ENCODE measurements at places on chromosomes 11 and 22. TPM values are rescaled to one million over a fixed set of nuclear protein-coding genes. Genes with fewer than 3 reads are reported as not detected.
A peak's percentile ranks its signal among the peaks of the same experiment; 100 is the strongest.

The NCAM1 gene
- not detected for total RNA-seq

The MRGPRX4 gene
- total RNA-seq: not detected

The CATSPERZ gene
- not detected for total RNA-seq

The VSIG10L2 gene
- total RNA-seq: not detected

The C1QTNF4 gene
- 0.10 TPM for total RNA-seq

The MMP27 gene
- not detected for total RNA-seq

The C22orf31 gene
- not detected for total RNA-seq

The NNMT gene
- total RNA-seq: 76.6 TPM

DNA sequence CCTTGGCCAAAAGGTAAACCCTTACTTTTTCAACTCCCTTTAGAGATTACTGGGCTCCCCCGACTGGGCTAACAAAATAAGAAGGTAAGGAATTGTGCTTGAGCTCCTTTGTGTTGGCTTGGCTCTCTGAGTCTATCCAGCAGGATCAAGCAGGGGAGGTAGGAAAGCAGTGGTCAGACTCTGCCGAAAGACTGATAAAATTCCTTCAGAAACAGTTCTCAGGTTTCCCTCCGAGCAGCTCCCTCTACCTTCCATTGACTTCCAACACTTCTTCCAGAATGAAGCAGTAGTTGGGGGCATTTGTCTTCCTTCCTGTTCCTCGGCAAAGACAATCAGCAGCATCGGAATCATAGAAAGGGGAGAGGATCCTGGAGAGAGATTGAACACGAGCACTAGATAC is 16.1 kb upstream of the CARD18 start:
- DNase-seq: no peak

The CNGA4 gene
- not detected for total RNA-seq

- DNase-seq: no peak
Observed at GRCh38 chr11:78429660-78430059, 12.0 kb upstream of the GAB2 start.

- DNase-seq: no peak
Observed at GRCh38 chr11:109731451-109731850, 309.5 kb downstream of the C11orf87 start.

- no peak for DNase-seq
Observed at GRCh38 chr22:22941831-22942510, 54.4 kb downstream of the IGLL5 start.

The TRPM5 gene
- not detected for total RNA-seq

- no peak for DNase-seq
Observed at GRCh38 chr11:6321356-6321755, 1.1 kb upstream of the CAVIN3 start.

DNA sequence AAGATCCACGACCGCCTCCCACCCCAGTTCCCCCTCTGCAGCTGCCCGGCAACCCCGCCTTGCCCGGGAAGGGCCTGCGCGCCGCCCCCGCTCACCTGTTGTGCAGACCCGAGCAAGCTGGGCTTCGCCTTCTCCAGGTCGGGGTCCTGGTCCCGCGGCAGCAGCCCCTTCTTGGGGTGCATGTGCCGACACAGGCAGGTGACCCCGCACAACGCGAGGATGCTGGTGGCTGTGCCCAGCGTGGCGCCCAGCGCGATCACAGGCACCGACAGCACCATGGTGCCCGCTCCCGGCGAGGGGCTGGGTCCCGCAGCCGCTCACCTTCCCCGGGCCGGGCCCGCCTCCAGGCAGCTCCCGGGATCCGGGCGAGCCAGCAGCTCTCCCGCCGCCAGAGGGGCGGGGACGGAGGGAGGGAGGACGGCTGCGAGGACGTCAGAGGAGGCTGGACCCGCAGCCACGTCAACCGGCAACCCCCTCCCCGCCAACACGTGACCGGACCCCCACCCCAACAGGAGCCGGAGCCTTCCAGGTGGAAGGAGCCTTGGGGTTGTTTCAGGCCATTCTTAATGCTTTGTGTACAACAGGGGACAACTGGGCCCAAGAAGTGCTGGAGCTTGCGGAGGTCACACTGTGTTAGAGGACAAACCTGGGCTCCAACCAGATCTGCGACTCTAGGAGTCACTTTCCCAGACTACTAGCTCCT is at the start of gene SYT13:
TSS of gene SYT13 (minus strand) at position 412 of the 703 bp plus-strand sequence. CDS start at position 278, 134 bp downstream.
- peak; percentile 45 for DNase-seq

The NXPE1 gene
- total RNA-seq: not detected

The POU2AF2 gene
- total RNA-seq: not detected

The PLEKHB1 gene
- not detected for total RNA-seq

DNA sequence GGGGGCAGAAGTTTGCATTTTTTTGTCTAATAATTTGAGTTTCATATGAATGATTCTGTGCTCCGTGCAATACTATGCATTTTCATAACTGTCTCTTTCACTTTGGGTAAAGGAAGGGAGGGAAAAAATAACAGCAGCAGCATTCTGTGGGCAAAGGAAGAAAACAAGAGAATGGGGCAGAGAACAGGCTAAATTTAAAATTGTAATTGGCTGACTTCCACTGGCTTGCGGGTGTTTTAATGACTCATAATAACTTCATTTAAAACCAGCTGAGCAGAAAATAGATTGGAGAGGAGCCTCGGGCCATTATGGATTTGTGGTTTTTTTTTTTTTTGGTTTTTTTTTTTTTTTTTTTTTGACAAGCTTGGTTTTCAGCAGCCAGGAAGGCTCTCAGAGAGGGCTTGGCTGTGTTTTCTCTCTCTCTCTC is 107.4 kb downstream of the ZBTB16 start:
- peak; percentile 87 for DNase-seq

The ELFN2 gene
- 0.76 TPM for total RNA-seq

GRCh38 chr22:33515795-33516194 is 404.5 kb downstream of the LARGE1 start:
- no peak for DNase-seq

The TTLL1 gene
- 6.2 TPM for total RNA-seq

GRCh38 chr22:38699784-38700183 is 959 bp downstream of the JOSD1 start:
- DNase-seq: peak; percentile 65

GRCh38 chr11:118313242-118313641 is 8.7 kb downstream of the CD3E start:
- DNase-seq: no peak

The SLC5A12 gene
- total RNA-seq: not detected

DNA sequence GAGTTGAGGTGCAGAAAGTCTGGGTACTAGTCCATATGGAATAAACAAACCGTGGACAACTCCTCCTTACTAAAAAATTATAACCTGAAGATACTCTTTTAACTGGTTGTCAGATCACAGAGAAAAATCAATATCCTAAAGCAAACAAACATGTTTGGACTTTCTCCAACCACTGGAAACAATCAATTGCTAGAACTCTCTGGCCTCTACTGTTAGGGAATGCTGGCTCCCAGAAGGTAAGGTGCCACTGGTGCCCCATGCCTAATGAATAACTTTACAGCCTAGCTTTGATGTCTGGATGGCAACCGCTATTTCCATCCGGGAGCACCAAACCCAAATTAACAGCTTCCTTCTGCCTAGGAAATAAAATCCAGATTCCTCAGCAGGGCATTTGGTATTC is 74.5 kb downstream of the AMBRA1 start:
- no peak for DNase-seq

- DNase-seq: no peak
Observed at GRCh38 chr22:19849835-19850762, 4.6 kb downstream of the GNB1L start.

The KRTAP5-1 gene
- not detected for total RNA-seq

DNA sequence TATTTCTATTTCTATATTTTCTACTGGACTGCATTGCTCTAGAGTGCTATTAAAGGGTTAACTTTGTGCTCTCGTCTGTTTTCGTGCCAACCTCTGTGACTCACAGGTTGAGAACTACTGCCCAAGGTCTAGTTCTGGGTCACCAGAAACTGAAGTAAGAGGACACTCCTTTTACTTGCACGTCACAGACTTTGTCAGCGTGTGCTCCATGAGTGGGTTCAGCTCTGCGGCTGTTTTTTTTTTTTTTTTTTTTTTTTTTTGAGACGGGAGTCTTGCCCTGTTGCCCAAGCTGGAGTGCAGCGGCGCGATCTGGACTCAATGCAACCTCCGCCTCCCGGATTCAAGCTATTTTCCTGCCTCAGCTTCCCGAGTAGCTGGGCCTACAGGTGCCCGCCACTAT is 49.8 kb downstream of the CLMP start:
- DNase-seq: peak; percentile 97

- DNase-seq: no peak
Observed at GRCh38 chr22:50443197-50443596, 31.6 kb downstream of the SBF1 start.

- no peak for DNase-seq
Observed at GRCh38 chr11:61747967-61748285, 4.5 kb upstream of the MYRF start.

The CHEK1 gene
- total RNA-seq: 42.9 TPM

- DNase-seq: no peak
Observed at GRCh38 chr22:49961005-49961600, 531 bp downstream of the PIM3 start.

DNA sequence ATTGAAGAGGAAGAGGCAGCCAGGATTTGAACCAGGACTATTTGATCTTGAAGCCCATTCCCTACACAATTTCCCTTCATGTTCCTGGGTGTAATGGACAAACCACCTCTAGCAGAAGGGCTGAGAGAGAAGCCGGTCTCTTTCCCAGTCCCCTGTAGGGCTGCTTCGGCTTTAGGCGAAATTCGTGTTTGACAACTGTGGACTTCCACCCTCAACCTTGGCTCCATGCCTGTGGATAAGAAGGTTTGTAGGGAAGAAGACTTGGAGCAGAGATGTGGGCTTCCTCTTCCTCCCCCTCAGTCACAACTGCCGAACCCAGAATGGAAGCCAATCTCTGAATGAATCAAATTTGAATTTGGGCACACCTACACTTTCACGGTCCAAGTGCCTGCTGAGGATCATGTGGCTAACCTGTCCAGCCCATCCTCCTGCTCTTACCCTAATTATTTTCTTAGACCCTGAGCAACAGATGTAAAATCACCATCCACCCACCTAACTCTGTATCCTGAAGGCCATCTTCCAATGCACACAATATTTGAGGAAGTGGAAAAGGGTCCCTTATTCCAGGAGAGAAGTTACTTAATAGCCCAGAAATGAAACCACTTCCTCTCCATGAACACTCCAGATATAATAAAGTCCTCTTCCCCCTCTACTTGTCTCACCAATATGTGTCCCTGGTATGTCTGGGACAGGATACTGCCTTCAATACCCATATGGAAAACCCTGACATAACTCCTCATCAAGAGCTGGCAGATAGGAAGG is 10.1 kb upstream of the SCN2B start:
- DNase-seq: no peak

- peak; percentile 53 for DNase-seq
Observed at GRCh38 chr22:17057959-17058814, 26.6 kb upstream of the IL17RA start.

GRCh38 chr11:104191124-104191523 is 27.2 kb upstream of the PDGFD start:
- DNase-seq: peak; percentile 67

- DNase-seq: peak; percentile 43
Observed at GRCh38 chr11:132056689-132057088, 686.3 kb downstream of the NTM start.

All from M059J (cell line).